ENCODE measurements at places on chromosomes 1 and 21. TPM values are rescaled to one million over a fixed set of nuclear protein-coding genes. Genes with fewer than 3 reads are reported as not detected.

BNIPL gene
- 1.1 TPM for total RNA-seq

CRYAA gene
- not detected for total RNA-seq

SPATA17 gene
- not detected for total RNA-seq

TRPM2 gene
- 35.6 TPM for total RNA-seq

GRCh38 chr1:230286166-230286889 lies 139.8 kb downstream of the PGBD5 start:
- no peak for DNase-seq

DNA sequence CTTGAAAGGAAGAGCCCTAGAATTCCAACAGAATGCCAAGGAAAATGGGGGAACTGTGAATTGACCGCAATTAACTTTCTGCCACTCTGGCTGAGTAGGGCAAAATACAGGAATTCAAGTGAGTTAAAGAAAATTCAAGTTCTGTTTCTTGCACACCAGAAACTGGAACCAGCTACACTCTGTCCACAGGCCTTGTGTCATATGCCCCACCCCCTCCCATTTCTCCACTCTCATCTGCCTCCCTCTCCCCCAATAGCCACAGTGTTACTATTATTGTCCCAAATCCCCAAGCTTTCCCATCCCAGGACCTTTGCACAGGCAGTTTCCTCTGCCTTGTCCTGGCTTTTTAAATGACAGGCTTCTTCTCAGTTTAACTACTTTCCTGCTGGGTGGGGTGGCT lies 4.3 kb upstream of the STK40 start:
- DNase-seq: no peak

DNA sequence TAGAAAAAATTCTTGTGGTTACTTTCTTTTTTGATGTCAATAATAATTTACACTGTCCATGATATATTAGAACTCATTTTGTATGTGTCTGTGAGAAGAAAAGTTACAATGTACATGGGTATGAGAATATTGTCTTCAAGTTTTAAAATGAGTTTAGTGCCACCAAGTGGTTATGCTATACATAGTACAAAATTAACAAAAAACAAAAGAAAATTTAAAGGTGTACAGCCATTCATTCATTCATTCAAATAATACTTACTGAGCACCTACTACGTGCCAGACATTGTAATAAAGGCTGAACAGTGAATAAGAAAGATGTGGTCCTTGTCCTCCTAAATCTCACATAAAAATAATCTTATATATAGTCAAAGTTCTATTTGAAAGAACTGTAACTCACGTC lies 27.7 kb downstream of the UCHL5 start:
- DNase-seq: no peak

DNA sequence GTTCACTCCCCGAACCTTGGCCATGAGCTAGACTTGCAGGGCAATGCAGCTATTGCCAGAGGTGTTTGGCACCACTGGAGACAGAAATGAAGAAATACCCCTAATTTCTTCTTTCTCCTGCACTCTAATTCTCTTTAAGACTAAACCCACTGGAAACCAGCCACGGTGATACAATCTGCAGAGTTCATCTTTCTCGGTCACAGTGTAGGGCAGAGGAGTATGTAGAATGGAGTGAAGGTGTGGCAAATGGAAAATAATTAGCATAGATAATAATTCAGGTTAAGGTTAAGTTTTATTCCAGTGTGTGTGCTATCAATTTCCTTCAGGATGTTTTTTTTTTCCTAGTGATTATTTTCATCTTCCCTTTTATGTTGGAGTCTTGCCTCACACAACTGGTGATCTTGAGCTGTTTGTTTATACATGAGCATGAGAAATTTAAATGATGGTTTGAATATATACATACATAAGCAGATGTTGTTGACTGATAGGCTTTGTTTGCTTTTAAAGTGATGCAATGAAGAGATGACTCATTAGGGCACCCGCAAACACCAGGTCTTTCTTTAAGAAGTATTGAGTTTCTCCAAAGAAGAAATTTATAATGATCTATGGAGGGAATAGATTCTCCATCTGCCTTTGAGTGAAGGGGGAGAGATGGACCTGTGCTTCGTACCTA lies 81.9 kb downstream of the SPATA17 start:
- no peak for DNase-seq

DNA sequence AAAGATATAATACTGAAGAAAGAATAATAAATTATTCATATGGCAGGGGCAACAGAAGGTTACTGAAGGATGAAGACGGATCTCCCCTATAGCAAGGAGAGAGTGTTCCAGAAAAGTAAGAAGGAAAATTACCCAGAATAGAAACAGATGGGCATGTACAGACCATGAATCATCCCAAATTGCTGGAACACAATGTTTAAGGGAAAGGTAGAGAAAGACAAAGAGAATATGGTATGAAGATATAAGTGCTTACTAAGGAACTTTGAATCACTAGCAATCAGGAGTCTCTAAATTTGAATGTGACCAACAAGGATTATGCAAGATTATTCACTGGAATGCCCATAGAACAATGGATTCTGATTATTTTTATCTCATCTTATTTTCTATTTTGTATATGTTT lies 375.4 kb downstream of the COL11A1 start:
- no peak for DNase-seq

- DNase-seq: no peak
These were observed 4.5 kb upstream of the EDEM3 start for GRCh38 chr1:184759112-184759511.

DNA sequence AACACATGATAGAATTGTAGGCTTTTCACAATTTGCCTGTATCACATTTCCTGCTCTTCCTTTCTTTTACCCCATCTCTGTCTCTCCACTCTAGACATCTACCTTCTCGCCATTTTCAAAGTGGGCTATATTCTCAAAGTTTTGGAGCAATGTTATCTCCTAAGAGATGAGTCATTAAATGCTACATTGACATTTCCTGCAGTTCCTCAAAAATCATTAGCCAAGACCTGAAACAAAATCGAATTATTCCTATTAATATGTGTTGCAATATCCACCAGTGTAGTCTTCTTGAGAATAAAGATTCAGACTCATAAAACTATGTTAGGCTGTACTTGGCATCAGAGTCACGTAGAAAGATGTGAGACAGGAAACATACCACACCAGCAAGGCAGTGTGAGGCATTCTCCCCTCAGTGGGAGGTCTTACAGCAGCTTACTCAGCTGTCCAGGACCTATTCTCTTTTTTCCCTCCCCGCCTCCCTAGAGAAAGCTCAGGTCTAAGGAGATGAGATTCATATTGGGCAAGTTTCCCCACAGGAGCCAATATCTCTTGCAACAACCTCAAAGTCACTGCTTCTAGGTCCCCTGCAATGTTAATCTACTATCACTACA lies 38.8 kb downstream of the FRRS1 start:
- DNase-seq: no peak

DNA sequence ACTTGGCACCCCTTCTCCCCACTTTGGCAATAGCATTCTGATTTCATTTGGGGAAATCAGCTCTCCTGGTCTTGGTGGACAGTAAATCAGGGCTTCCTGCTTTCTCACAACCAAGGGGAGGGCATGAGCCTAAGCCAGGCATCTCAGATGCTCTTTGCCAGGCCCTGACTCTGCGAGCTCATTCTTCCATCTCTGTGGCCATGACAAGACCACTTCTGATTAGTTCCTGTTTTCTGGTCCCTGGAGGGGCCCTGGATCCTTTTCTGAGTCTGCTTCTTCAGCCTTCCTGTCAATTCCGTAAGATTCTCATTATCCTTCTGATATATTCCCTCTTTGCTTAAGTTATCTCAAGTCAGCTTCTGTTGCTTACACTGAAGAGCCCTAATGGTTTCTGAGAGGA lies 210.4 kb downstream of the HIVEP3 start:
- no peak for DNase-seq

DNA sequence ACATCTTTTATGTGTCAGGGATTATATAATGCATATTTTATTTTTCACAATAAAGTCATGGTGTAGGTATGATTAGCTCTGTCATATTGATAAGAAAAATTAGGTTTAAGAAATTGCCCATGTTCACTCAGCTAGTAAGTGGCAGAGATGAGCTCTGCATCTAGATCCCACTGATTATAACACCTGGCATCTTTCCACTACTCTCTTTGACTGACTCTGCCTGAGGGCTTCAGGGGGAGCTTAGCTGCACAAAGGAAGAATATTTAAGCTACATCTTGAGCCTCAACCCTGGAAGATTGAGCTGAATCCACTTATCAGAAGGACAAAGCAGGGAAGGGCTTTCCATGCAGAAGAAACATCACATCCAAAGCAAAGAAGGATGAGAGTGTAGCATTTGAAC lies 190.4 kb downstream of the MIS18A start:
- DNase-seq: no peak

- no peak for DNase-seq
These were observed 213.2 kb downstream of the TNR start for GRCh38 chr1:175530183-175530582.

DNA sequence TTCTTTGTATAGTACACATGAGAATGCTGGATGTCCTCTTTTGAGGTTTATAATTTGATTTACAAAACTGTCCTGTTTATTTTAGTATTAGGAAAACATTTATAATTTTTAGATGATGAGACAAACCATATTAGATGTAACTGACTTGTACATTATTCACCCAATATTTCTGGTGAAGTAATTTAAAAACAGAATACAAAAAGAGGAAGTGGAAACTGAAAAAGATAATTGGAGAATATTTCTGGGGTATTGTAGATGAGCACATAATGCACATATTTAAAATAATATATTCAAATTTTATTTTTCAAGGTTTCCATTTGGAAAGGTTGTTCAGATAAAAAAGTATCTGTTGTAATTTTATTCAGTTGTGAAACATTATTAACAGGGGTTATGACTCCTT lies 40.7 kb downstream of the XPR1 start:
- DNase-seq: no peak

DNA sequence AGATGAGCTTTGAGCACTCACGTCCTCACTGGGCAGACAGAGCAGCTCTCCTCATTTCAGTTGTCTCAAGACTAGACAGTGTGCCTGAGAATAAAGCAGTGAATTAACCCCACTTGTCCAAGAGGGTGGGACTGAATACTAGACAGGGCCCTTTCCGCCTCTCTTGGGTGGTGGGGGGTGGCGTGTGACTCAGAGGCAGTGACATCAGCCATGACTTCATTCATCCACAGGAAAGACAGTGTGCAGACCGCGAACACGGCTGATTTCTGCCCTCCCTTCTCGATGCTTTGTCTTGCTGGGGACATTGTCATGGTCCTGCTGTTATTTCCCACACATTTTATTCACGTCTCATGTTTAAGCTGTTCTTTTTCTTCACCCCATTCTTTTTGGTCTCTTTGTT lies 64.9 kb downstream of the FGGY start:
- DNase-seq: no peak

GRCh38 chr1:221264848-221265247 lies 385.6 kb downstream of the HLX start:
- no peak for DNase-seq

DNA sequence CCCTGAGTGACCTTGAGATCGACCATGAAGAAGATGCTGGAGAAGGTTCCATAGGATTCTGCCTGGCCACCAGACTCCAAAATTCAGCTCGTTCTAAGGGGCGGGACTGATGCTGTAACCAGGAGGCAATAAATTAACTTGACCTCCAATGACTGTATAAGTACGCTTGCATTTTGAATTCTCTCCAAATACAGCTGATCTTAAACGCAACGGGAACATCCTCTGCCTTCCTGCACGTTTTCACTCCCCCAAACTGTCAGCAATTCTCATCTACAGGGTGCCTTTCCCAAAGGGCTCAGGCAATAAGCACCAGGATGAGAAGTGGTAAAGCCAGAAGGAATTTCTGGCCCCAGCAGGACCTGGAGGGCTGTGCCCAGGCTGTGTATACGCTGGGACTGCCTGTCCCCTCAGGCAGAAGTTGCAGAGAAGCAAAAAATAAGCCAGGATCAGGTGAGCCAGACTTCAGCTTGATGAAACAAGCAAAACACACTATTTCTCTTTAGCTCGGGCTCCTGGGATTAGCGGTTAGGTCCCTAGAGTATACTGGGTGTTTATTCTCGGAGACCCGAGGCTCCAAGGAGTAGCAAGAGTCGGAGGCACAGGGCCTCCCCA lies 124.8 kb downstream of the LRIG2 start:
- no peak for DNase-seq

DNA sequence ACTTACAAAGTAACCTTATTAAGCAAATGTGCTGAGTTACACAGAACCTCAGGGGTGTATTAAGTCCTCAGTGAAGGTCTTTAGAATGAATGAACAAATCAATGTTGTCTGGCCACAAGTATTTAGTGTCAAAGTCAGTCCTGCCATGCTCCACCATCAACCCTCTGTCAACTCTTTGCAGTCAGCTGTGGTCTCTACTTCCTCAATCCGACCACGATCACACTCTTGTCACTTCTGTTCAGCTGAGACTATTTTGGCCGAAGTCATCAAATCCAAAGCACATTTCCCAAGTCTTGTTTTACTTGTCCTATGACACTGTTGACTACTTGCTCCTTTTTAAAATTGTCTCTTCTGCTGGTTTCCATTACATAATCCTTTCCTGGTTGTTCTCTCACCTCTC lies 173.5 kb downstream of the ST6GALNAC5 start:
- DNase-seq: no peak

DNA sequence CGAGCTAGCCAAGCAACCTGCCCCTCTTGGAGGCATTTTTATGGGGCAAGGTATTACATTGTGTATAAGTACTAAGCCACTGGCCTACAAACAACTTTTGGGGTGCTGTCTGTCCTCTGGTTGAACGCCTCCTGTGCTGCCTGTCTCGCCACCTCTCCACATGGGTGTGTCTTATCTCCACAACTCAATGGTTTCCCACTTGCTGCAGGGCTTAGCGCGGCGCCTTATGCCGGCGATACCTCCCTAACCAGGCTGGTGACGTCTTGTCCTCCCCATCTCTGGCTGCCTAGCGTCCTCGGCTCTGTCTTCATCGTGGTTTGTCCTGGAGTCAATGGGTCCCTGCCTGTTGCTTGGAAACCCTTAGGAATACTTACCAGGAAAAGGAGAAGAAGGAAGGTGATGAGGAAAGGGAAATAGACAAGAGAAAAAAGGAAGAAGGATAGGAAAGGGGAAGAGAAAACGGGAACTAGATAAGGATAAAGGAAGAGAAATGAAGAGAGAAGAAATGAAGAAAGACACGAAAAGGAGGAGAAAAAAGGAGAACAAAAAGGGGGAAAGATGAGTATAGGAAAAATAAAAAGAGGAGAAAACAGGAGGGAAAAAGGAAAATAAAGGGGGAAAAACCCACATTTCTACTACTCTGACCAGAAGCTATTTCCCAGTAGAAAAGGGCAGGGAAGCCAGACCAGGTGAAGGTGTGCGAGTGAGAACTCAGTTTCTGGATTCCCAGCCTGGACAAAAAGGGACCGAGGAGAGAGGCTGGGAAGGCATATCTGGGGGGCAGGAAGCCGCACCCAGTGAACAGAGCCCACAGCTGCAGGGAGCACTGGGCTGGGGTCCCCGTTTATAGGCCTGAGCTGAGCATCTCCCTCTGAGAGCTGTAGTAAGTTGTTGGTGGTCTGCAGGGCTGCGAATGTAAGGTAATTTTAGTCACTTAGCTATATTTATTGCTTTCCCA lies 86.2 kb downstream of the CLIC6 start:
- no peak for DNase-seq

All from activated CD8-positive, alpha-beta T cell treated with anti-CD3 and anti-CD28 coated beads, Interleukin-2, amount 10 ng/mL, durations not matched to agents 7 days and 5 days (primary cell).